ENCODE measurements at places on chromosomes 12 and 14.
A peak's percentile ranks its signal among the peaks of the same experiment; 100 is the strongest.

DNA sequence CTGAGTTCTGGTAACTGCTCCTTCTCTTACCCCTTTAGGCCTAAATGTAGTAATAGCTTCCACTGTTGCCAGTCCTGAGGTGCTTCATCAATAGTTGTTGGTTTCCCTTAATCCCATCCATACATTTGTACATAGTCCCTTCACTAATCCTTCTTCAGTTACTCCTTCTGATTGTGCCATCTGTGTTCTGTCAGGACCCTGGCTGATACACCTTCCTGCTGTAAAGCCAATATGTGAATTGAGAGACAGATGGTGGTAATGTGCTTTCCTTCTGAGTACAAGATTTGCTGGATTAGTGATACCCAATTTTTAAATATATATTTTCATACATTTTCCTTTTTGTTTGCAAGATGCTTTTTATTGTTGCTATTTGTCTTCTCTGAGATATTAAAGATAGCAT lies 66.4 kb downstream of the OTOGL start:
- DNase-seq = no peak

- no peak for DNase-seq
Observed at GRCh38 chr12:88417531-88417930, 162.7 kb downstream of the KITLG start.

- DNase-seq = no peak
Observed at GRCh38 chr12:85855305-85855704, 18.8 kb upstream of the NTS start.

- no peak for DNase-seq
Observed at GRCh38 chr12:107415071-107415470, 270.5 kb upstream of the PWP1 start.

- DNase-seq = no peak
Observed at GRCh38 chr14:51922624-51923023, 62.2 kb downstream of the GNG2 start.

GRCh38 chr12:3532931-3533702 lies 42.1 kb downstream of the PRMT8 start:
- DNase-seq = no peak

DNA sequence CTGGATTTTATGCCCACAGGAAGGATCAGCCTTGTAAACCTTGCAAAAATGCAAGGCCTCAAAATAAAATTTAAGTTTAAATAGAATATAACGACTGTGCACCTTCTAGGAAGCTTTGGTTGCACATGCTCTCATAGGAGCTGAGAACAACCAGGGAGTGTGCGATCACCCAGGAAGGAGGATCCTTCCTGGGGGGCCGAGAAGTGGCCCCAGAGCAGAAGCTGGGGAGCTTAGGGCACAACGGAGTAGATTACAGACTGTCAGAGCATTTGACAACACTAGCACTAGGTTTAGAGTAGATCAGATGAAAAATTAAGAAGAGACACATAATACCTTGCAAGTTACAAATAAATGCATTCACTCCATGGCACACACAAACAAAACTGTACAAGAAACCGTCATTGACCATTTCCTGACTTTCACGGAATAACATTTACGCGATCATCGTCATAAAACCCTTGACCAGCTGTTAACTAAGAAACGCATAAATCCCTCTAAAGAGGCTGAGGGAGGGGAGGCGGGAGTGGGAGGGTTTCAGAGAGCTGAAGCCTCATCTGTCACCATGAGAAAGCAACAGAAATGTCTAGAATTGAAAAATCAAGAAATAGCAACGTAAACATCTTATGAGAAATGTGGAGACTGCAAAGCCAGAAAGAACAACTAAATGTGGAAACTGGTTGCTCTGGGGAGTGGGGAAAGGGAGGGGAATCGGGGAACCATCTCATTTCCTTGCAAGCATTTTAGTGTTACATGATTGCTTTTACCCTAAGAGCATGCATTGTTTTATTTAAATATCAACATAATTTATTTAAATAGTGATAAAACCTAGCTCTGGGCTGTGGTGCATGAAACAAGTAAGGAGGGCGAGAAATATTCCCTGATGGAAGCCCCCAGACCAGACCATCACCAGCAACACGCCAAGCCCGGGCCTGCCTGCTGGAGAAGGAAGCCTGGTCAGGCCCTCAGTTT lies 13.1 kb upstream of the CCDC85C start:
- DNase-seq = no peak

GRCh38 chr12:87160848-87161601 lies 868.2 kb downstream of the C12orf50 start:
- DNase-seq = no peak

DNA sequence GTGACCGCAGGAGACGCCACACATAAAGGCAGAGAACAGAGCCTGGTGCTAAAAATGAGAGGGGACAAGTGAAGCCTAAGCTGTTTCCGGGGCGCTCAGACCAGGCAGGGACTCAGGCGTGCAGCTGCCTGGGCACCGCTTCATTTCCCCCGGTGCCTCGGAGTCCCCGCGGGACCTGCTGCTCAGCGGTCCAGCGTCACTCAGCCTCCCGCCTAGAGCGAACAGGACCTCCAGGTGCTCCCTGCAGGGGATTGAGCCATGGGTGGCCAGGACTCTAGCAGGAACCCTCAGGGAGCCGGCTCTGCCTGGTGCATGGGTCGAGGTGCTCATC lies 31.0 kb downstream of the CCDC85C start:
- no peak for DNase-seq

- DNase-seq = no peak
Observed at GRCh38 chr12:98532687-98533304, 17.4 kb downstream of the TMPO start.

- no peak for DNase-seq
Observed at GRCh38 chr12:22672951-22673350, 48.0 kb downstream of the ETNK1 start.

DNA sequence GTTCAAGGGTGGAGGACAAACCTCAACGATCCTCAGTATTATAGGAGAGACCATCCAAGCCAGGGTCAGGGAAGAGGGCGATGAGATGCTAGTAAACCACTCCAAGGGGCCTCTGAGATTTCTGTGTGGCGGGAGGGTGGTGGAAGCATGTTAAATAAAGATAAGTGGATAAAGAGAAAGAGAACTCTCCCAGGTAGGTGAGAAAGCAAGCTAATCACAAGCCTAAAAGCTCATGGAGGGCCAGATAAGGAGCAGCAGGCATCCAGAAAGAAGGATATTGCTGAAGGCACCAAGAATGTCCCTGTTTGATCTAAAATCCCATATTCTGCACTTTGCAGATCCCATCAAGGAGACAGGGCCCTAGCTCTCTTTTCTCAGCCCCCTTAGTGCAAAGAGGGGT lies 48.3 kb upstream of the PARP11 start:
- no peak for DNase-seq

DNA sequence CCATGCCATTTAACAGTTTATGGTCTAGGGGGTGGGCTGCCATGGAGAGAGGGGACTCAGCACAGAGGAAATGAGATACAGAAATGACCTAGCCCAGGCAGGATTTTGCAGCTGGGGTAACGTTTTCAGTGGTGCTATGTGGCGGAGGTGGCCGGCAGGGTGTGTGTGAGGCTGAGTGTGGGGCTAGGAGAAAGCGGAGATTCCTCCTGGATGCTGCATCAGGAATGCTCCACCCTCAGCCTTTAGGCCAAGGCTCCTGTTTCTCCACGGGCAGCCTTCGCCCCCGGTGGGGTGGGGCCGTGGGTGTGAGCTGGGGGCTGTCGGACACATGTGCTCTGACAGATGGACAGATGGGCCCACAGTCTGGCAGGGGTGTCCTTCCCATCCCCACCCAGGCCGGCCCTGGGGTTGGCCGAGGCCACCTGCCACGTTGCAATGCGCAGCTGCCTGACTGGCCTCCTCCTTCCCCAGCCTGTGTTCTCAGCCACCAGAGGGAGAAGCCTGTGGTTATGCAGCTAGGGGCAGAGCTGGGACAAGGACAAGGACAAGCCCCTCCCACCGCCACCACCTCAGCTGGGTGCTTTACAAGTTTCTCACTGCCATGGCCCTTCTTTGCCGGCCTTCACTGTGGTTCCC lies 44.3 kb downstream of the TEAD4 start:
- no peak for DNase-seq

DNA sequence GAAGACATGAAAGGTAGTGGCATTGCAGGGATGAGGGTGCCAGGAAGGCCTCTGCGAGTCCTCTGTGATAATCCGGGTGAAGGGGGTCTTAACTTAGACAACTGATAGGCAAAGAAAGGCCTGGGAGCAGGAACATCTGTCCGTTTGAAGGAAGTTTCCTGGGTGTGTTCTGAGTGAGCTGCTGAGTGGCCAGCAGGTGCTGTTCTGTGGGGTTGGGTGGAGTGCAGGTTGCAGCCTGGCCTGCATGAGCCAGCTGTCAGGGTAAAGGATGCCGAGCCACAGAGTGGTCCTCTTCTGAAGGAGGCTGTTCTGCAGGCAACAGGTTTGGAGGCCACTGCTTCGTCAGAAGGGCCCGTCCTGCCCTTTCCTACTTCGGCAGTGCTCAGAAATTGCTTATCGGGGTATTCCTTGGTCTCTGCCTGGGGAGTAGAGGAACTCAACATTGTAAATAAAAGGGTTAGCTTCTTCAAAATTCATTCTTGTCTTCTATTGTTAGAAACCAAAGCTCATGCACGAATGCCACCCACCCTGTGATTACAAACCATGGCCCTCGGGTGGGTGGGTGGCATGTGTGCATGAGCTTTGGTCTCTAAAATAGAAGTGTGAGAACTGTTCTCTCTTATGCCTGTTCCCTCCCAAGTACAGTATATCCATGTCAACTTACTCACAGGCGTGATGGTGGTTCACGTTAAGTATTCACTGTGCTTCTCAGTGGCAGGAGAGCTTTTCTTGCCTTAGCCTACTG lies 118.9 kb downstream of the CHST11 start:
- DNase-seq = no peak

DNA sequence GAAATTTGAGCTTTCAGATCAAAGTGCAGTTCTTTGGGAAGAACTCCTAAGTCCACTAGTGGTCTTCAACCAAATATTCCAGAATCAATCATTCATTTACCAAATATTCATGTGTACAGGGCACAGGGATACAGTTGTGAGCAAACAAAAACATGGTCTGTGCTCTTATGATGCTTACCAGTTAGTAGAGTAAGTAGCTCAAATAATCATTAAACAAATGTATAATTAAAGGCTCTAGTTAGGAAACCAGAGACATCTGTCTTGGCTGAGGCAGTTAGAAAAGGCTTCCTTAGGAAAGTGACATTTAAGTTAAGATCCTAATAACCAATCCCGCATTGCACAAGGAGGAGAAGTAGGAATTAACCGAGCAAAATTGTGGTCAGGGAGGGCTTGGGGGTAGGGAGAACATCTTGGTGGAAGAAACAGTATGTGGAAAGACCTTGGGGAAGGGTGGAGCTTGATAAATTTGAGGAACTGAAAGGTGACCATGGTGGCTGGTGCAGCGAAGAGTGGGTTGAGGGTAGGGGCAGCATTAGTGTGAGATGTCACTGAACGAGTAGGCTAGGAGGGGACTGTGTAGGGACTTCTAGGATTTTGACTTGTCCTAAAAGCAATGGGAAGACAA lies 40.0 kb downstream of the PEBP1 start:
- no peak for DNase-seq

DNA sequence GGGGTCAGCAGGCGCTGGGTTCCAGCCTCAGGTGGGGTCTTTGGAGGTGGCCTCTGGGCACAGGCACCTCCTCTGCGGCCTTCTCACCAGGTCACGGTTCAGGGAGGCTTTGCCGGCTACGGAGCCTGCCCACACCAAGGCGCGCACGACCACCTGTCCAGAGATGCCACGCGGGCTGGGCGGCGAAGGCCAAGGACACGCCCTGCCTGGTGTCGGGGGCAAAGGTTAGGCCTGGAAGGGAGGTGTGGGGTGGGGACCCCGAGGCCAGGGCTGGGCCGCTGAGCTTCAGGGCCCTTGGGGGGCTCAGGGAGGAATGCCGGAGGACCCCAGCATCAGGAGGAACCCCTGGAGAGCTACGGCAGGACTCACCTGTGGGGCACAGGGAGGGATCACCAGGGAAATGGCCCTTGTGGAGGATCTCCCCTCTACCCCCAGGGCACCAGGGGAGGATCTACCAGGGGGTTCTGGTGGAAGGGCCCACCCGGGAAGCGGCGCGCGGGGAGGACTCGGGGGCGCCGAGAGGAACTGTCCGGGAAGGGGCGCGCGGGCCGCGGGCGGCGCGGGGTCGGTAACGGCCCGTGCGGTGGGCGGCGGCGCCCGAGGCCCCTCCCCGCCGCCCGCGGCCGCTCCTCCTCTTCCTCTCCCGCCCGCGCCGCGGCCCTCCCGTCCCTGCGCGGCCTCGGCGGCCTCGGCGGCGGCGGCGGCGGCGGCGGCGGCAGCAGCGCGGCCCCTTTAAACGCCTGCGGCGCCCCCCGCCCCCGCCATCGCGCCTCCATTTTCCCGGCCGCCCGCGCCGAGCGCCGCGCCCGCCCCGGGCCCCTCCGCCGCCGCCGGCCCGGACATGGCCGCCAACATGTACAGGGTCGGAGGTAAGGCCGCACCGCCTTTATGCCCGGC lies at the start of gene MTA1:
TSS of gene MTA1 (plus strand) at position 633 of the 897 bp plus-strand sequence. CDS start at position 842, 209 bp downstream.
- DNase-seq = peak; percentile 67

GRCh38 chr14:48456051-48456450 lies 780.6 kb upstream of the MDGA2 start:
- DNase-seq = no peak

- no peak for DNase-seq
Observed at GRCh38 chr12:12684375-12685106, 11.4 kb downstream of the GPR19 start.

DNA sequence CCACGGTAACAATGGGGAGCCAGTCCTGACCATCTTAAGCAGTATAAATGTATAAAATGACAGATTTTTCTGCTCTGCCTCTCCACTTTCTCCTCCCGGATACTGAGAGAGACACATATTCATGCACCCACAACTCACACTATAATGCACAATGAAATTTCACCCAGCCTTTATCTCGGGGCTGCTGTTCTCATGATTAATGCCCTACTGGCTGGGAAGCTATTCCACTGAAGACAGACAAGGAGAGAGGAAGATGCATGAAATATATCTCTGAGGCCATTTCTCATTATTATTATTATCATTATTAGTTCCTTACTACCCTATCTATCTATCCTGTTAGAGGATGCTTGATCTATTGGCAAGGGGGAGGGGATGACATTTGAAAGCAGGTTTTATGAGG lies 501.7 kb downstream of the DIO2 start:
- DNase-seq = no peak

GRCh38 chr12:95673576-95673975 lies 117.0 kb downstream of the NTN4 start:
- no peak for DNase-seq

- DNase-seq = no peak
Observed at GRCh38 chr14:106506881-106507305, 980.5 kb downstream of the TMEM121 start.

- DNase-seq = no peak
Observed at GRCh38 chr12:117900561-117900960, 68.2 kb downstream of the KSR2 start.

GRCh38 chr12:20097626-20098025 lies 270.7 kb upstream of the PDE3A start:
- no peak for DNase-seq

All from type B pancreatic cell (in vitro differentiated cells).